ENCODE measurements at places on chromosomes 6 and 20.

GRCh38 chr6:4388675-4389074 is 253.3 kb upstream of the ECI2 start:
- no peaks in the 10 kb centered on the region for H3K4me1 ChIP-seq
- H3K27ac ChIP-seq, result no peak overlapping the region
- no peaks in the 10 kb centered on the region for H3K36me3 ChIP-seq
- no peaks in the 10 kb centered on the region for H3K27me3 ChIP-seq

DNA sequence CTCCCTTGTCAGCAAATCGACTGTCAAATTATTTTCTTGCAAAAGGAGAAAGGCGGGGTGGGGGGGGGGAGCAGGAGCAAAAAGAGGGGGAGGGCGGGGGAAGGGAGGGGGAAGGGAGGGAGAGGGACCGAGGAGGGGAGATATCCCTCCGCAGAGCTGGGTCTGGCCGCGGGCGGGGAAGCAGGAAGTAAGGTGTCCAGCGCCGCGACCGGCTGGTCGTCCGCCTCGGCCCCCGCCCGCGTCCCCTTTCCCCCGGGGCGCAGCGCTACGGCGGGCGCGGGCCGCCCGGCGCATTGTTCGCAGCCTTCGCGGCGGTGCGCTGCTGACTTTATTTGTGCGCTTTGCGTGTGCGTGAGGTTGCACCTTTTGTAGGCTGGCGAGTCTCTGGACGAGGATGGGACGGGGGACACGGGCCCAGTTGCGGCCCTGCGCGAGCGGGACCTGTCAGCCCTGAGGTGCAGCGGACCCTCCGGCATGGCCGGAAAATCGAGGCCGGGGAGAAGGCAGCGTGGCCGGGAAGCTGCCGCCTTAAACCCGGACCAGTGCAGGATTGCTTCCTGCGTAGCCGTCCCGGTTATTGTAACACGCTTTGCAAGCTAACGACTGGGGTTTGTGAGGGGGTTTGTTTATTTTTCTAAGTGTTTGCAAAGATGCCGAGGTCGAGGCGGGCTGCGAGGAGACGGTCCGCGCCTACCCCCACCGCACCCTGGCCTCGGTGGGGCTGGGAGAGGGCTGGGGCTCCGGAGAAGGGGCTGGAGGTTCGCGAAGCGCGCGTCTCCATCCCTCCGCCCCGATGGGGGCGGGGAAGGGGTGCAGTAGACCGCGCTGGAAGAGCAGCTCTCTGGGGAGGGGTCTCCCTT is 675 bp upstream of the TRERF1 start:
- H3K27ac ChIP-seq, result peak overlapping the region; percentile 95
- peaks cover 2% of the 10 kb centered on the region for H3K36me3 ChIP-seq
- DNase-seq, result peak; percentile 70
- H3K27me3 ChIP-seq, result no peaks in the 10 kb centered on the region

DNA sequence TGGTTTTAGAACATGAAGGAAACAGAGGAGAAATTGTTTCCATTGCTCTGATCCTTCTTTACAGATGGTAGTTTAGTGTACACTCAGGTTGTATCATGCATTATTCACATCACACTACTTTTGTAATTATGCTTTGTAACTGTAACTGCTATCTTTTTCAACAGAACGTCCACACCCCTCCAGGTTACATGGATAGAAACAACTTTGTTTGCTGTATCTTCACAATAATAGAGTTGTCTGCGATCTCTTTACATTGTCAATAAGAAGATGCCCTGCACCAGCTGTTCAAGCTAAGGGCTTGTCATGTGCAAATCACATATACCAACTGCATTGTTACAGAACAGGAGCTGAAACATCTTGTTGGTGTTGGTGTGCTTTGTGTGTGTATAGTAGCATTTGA is 67.9 kb upstream of the MAP7 start:
- no peak for DNase-seq
- no peak overlapping the region for H3K27ac ChIP-seq
- no peaks in the 10 kb centered on the region for H3K4me1 ChIP-seq
- peaks cover 12% of the 10 kb centered on the region for H3K27me3 ChIP-seq

- no peaks in the 10 kb centered on the region for H3K36me3 ChIP-seq
- no peaks in the 10 kb centered on the region for H3K27me3 ChIP-seq
- no peak for DNase-seq
- H3K4me1 ChIP-seq, result no peaks in the 10 kb centered on the region
Observed at GRCh38 chr20:57661746-57662455, 41.7 kb upstream of the ZBP1 start.

DNA sequence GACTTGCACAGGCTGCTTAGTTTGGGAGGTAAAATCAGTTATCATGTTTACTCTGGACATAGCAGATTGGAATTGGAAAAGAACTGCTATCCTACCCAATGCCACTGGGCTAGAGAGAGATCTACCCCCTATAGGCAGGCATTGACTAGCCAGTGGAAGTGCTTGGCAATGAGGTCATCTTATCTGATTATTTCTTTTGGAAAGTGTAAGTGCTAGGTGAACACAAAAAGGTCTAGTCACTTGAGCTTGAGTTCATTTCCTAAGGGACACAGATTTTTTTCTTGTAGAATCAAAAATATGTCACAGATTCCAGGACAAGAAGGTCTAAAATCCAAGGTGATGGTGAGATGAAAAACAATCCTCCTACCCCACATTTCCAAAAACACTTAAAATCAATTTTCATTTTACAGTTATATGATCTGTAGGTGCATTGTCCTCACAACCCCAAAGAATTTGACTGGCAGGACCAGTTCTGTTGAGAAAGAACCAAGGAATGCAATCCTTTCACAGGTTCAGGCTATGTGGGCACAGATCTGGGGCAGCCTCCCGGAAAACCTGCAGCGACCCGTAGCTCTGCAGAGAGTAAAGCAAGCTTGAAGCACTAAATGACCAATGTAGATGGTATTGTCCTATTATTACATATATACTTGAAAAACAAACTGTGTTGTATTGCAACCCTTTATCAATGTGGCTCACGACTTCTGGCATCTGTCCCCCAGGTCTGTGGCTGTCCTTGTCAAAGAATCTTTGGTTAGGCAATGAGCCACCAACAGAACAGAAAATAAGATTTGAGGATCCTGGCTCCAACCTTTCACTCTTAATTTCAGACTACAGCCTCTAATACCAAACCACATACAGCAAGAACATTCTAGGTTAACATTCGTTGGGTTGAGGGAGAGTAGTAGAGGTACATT is 67.3 kb upstream of the ADTRP start:
- no peaks in the 10 kb centered on the region for H3K36me3 ChIP-seq
- H3K4me3 ChIP-seq, result no peak overlapping the region
- peaks cover 2% of the 10 kb centered on the region for H3K27me3 ChIP-seq
- no peak for DNase-seq
- H3K27ac ChIP-seq, result no peak overlapping the region

DNA sequence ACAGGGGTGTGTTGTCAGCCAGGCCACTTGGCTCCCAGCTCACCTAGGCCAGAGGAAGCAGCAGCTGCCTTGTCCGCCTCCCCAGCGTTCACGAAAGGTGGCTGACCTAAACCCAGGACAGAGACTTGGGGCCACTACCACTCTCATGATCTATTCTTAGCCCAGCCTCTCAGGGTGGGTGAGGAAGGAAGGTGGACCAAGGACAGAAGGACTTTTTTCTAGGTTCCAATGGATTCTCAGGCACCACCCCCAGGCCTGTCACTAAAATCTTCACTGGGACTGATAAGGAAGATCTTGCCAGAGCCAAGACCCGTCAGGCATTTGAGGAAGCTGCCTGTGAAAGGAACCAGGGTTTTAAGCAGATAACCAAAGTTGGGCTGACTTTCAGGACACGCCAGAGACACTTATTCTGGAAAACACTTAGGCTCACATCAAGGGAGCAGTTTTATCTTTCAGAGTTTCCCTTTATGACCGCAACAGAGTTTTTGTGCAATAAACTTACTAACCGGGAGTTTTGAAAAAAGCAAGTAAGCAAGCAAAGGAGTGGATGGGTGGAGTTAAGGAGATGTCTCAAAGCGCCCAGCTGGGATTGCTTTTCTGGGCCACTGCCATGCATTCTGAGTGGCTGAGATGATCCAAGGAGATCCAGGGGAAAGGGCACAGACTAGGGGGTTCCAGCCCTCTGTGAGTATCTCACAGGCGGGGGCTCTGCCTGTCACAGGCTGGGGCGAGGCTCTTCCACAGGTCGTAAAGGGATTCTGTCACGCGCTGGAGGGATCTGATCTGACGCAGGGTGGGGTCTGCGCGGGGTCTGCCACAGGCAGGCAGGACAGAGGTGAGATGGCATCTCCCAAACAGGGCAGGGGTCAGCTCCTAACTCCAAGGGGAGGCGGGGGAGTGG is 989 bp downstream of the FITM2 start:
- peak overlapping the region; percentile 84 for H3K4me3 ChIP-seq
- H3K36me3 ChIP-seq, result no peaks in the 10 kb centered on the region
- H3K27me3 ChIP-seq, result peaks cover 3% of the 10 kb centered on the region
- peaks cover 8% of the 10 kb centered on the region for H3K4me1 ChIP-seq
- peak overlapping the region; percentile 19 for H3K27ac ChIP-seq
- DNase-seq, result no peak
